NCI-H2081 treated with DMSO at 0.1 percent for 48 hours (cell line): ENCODE measurements at places on chromosomes 11 and 22.

- DNase-seq = no peak
Observed at GRCh38 chr11:123052901-123053721, 8.8 kb downstream of the HSPA8 start.

- no peak for DNase-seq
Observed at GRCh38 chr11:16791191-16791961, 52.9 kb downstream of the C11orf58 start.

GRCh38 chr22:27987557-27987956 lies 68.5 kb upstream of the PITPNB start:
- DNase-seq = no peak

- DNase-seq = no peak
Observed at GRCh38 chr22:27278946-27279345, 522.6 kb downstream of the MN1 start.

GRCh38 chr11:68983801-68984200 lies 3.0 kb upstream of the MRGPRD start:
- DNase-seq = no peak

- DNase-seq = no peak
Observed at GRCh38 chr11:43397251-43397650, 38.5 kb downstream of the TTC17 start.

GRCh38 chr11:68956142-68956541 lies 24.6 kb downstream of the MRGPRD start:
- DNase-seq = no peak

DNA sequence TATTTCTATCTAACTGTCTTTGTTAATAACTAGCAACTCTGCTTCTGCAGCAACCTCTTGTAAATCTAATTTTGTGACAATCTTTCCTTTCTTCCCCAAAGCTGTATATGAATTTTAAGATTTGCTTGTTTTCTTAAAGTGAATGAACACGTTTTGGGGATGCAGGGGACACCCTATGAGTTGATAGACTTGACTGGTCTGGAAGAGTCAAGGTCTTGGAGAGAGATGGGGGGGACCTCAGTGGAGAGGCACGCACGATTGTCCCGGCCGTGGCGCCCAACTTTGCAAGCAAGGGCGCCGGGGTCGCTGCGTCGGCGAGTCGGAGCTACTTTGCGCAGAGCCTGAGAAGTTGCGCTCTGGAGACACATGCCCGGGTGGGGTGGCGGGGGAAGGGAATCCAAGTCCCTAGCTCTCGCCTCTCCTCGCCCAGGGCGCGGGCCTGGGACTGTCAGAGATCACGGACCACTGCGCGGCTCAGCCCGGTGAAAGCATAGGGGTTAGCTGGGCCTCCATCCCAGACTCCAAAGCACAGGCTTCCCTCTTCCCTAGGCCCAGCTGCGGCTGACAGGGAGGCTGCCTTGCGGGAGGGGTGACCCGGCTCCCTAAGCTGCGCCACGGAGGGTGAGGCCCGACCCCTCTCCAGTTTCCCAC lies 854 bp downstream of the ABCC8 start:
- DNase-seq = no peak

DNA sequence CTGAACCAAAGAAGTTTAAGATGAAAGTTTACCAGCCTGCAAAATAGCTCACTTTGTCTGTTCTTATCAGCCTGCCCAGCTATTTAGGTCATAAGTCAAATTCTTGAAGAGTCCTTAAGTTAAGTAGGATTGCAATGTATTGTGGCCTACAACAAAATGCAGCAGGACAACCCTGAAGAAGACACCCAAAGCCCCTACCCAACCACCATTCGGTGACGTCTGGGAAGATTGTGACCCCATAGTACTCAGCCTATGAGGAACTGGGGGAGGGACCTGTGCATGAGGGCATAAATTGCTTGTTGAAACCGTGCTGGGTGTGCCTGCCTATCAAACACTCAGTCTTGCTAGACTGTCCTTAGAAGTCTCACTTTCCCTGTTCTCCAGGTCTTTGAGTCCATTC lies 50.5 kb upstream of the FDX1 start:
- no peak for DNase-seq

DNA sequence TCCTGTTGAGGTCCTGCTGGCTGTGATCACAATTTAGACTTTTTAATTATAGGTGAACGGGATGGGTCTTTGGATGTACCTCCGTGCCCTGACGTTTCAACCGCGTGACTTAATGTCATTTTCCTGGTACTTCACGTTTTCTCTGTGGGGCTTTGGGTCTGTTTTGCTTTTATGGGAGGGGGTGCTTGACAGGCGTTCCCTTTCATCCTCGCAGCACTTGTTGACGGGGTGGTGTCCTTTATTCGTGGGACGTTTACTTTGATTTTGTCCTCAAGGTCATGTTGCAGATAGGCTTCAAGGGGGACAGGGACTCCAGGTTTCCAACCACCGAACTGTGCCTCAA lies 994 bp downstream of the PPP6R3 start:
- DNase-seq = no peak

DNA sequence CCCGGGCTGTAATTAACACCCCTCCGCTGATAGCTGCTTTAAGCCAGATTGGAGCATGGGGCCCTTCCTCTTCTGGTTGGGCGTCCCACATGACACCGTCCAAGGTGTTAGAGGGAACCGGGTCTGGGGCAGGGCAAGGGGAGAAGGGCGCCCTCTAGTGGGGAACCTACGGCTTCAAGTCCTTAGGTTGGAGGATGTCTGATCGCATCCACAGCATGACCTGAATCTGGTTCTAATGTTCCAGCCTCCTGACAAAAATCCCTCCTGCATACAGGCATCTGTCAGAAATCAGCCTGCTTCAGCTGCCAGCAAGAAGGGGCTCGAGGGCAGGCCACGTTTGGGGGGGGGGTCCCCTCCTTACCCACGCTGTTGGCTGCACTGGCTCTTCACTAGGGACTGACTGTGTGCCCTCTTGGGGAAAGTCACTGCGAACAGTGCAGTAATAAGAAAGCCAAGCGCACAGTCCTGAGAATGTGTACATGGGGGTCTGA lies 94.2 kb upstream of the TBCEL start:
- no peak for DNase-seq

DNA sequence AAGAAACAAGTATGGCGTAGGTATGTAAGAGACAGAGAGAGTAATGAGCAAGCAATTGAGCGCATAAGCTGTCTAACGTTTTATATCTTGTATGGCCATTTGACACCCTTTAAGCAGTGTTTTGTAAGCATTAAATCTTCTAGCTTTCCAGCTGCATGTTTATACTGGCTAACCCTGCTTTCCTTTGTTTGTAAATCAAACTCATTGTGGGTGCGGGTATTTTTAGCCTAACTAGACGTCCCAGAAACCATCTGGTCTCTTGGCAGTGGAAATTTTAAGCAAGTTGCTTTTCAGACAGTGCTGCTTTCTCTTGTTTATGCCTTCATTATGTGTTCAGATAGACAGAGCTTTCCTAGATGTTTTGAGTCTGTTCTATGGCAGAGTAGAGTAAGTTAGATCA lies 73.5 kb downstream of the RNF169 start:
- no peak for DNase-seq

DNA sequence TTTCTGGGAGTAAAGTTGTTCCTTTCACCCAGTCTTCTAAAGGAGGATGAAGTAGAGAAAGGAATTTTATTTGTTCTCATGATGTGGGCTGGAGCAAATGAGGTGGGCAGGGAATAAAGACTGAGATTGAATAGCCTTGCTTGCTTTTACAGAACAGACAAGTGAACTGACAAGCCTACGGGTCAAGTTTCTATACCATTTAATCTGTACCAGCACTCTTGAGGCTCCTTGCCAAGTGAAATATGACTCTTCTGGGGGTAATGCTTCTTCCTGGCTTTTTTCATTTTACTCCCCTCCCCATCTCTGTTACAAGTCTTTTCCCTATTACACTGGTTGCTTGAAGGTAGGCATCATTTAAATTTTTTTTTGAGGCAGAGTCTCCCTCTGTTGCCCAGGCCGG lies 54.8 kb downstream of the CSTPP1 start:
- DNase-seq = no peak

- DNase-seq = no peak
Observed at GRCh38 chr22:33785283-33785968, 134.8 kb downstream of the LARGE1 start.

GRCh38 chr11:79363861-79364378 lies 76.9 kb downstream of the TENM4 start:
- DNase-seq = no peak

DNA sequence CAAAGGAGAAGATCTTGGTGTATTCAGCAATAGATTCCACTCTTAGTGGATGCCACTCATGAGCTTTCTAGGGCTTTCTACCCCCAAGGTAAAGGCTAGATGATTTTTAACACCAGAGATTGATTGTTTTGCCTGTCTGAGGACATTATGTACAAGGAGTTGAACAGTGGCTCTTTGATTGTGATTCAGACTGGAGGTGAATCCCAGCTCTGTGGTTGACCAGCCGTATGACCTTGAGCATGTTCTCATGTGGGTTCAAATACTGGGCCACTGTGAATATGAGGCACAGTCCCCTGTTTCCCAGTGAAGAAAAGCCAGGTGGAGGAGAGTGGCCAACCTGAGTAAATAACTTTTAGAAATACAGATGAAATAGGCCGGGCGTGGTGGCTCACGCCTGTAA lies 24.0 kb upstream of the PARVB start:
- DNase-seq = no peak

GRCh38 chr11:98059488-98059887 lies 961.3 kb upstream of the CNTN5 start:
- no peak for DNase-seq
